A549 treated with Mapracorat at 1 μM for 4 hours (cell line): ENCODE measurements at places on chromosomes 2 and 18. TPM values are rescaled to one million over a fixed set of nuclear protein-coding genes. Genes with fewer than 3 reads are reported as not detected.

The ATP6V1C2 gene
- 0.14 to 0.30 TPM (median 0.22 TPM) in 5 replicates for total RNA-seq

The TXNDC2 gene
- total RNA-seq: 0.06 to 0.45 TPM (median 0.19 TPM) in 5 replicates

The CD207 gene
- not detected in 5 replicates for total RNA-seq

The FAM124B gene
- total RNA-seq: not detected in 5 replicates

The PLGLB1 gene
- total RNA-seq: 0.48 to 1.1 TPM (median 0.71 TPM) in 4 of 5 replicates, not detected in the other

The STK11IP gene
- total RNA-seq: 12.6 to 19.3 TPM (median 17.5 TPM) in 5 replicates

The ANTXR1 gene
- total RNA-seq: 102 to 147 TPM (median 136 TPM) in 5 replicates

The UGT1A4 gene
- total RNA-seq: 0.07 to 0.12 TPM in 2 of 5 replicates, not detected in the others

The CAPN14 gene
- 0.03 to 0.05 TPM in 2 of 5 replicates, not detected in the others for total RNA-seq

The STARD6 gene
- not detected in 5 replicates for total RNA-seq

The CTDSP1 gene
- 57.3 to 73.2 TPM (median 71.0 TPM) in 5 replicates for total RNA-seq

The FBXO41 gene
- 4.5 to 6.0 TPM (median 5.2 TPM) in 5 replicates for total RNA-seq

The CMPK2 gene
- 0.73 to 0.95 TPM (median 0.86 TPM) in 5 replicates for total RNA-seq

The UGT1A10 gene
- 0.06 TPM in 1 of 5 replicates, not detected in the others for total RNA-seq

The TEKT4 gene
- total RNA-seq: not detected in 5 replicates

The MC5R gene
- total RNA-seq: not detected in 5 replicates

The SIGLEC15 gene
- total RNA-seq: not detected in 5 replicates

The DSEL gene
- total RNA-seq: 0.31 to 0.47 TPM (median 0.40 TPM) in 5 replicates

The RIT2 gene
- total RNA-seq: not detected in 5 replicates

The DYNAP gene
- not detected in 5 replicates for total RNA-seq

The CACNB4 gene
- total RNA-seq: 0.08 to 0.16 TPM (median 0.13 TPM) in 5 replicates

The SP140 gene
- total RNA-seq: 0.27 TPM in 1 of 5 replicates, not detected in the others

The COL6A3 gene
- 0.11 to 0.47 TPM (median 0.30 TPM) in 5 replicates for total RNA-seq

The REEP1 gene
- total RNA-seq: 0.88 to 1.3 TPM (median 1.2 TPM) in 5 replicates

The SPOPL gene
- total RNA-seq: 5.6 to 9.8 TPM (median 7.1 TPM) in 5 replicates

The ACADL gene
- 0.06 to 0.19 TPM (median 0.13 TPM) in 4 of 5 replicates, not detected in the other for total RNA-seq

The EN1 gene
- 0.70 to 1.3 TPM (median 1.0 TPM) in 5 replicates for total RNA-seq

The FBLN7 gene
- total RNA-seq: 0.13 to 0.73 TPM (median 0.58 TPM) in 5 replicates

The OTOS gene
- not detected in 5 replicates for total RNA-seq

The IL1RL2 gene
- total RNA-seq: 0.07 TPM in 1 of 5 replicates, not detected in the others

The EML6 gene
- 1.1 to 3.1 TPM (median 1.5 TPM) in 5 replicates for total RNA-seq

The HOXD13 gene
- 0.12 to 0.30 TPM (median 0.22 TPM) in 5 replicates for total RNA-seq
